ENCODE measurements at places on chromosomes 7 and 10. TPM values are rescaled to one million over a fixed set of nuclear protein-coding genes. Genes with fewer than 3 reads are reported as not detected.

DNA sequence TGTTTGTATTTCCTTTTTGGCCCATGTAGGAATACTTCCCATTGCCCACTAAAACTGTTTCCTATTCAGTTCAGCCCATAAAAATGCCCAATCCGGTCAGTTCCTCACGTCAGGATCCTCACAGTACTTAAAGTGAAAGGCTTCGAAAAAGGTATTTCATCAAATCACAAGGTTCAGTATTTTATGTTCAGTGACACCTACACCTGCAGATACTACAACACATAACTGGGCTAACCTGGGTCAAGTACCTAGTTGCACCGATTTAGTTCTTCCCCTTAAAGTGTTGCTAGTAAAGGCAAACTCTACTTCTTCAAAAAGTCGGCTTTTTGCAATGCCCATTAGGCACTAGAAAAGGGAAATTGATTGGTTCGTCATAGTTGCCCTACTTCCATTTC, 1.1 kb downstream of the SNX13 start:
- peak; percentile 11 for DNase-seq
- peak overlapping the region; percentile 99 for H3K27ac ChIP-seq
- H3K36me3 ChIP-seq, result no peaks in the 10 kb centered on the region
- peak overlapping the region; percentile 82 for H3K4me3 ChIP-seq
- H3K4me1 ChIP-seq, result peaks cover 15% of the 10 kb centered on the region

GRCh38 chr10:5071411-5072198, 22.6 kb upstream of the AKR1C3 start:
- no peaks in the 10 kb centered on the region for H3K36me3 ChIP-seq
- peak; percentile 85 for DNase-seq
- no peak overlapping the region for H3K4me3 ChIP-seq

PRSS2 gene
- 144 TPM for total RNA-seq

GRCh38 chr7:45980181-45980905, 59.3 kb upstream of the IGFBP3 start:
- no peak for DNase-seq
- no peaks in the 10 kb centered on the region for H3K36me3 ChIP-seq
- H3K27ac ChIP-seq, result no peak overlapping the region
- H3K27me3 ChIP-seq, result no peaks in the 10 kb centered on the region

DNA sequence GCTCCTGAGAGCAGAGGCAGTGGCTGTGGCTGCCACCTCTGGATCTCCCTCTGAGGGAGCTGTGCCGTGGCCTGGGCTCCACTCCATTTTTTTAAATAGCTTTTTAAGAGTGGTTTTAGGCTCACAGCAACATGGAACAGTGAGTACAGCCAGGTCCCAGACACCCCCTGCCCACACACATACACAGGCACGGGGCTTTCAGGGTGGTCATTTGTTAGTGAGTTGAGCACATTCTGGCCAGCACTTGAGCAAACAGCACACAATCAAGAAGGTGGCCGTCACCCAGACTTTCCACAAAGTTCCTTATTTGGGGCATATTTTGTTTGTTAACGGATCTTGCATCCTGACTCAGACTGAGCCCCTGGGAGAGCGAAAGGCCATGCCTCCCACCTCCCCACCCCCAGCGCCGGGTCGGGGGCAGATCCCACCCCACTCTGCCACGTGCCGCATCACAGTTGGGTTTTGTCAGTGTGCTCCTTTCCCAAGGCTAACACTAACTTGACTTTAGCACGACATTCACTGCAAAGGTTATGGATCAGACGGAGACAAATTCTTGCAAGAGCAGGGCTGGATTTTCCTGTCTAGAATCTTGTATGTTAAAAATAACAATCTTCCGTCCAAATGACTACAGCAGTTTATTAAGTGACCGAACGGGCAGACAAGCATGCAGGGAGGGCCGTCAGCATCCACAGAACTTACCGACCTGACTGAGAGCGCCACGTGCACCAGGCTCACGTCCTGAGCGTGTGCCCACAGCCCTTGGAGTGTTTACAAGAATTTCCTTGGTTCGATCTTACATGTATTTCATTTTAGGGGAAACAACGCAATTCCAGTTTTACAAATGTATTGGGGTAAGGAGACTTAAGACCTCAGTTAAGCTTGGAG, 156.5 kb upstream of the NPS start:
- no peak for DNase-seq
- H3K4me1 ChIP-seq, result no peaks in the 10 kb centered on the region
- H3K27ac ChIP-seq, result no peak overlapping the region
- no peaks in the 10 kb centered on the region for H3K27me3 ChIP-seq

DNA sequence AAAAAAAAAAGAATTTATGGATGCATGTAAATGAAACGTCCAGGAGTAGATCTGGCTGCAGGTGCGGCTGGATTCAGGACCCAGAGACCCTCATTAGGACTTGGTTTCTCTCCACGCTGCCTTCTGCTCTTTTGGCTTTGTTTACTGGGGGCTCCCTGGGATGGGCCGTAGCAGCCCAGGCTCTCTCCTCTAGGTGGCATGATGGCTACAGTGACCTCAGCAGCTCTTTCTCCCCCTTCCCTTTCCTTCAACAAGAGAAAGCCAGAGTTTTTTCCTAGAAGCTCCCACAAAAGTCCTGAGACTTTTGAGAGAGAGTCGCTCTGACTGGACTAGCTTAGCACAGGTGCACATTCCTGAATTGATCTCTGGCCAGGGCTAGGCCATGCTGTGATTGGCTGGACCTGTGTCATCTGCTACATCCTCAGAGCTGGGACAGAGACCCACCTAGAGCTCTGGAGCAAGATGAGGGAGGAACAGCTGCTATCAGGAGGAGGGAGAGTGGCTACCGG, 67.8 kb upstream of the PDCD4 start:
- H3K4me1 ChIP-seq, result peaks cover 24% of the 10 kb centered on the region
- DNase-seq, result peak; percentile 78
- H3K36me3 ChIP-seq, result no peaks in the 10 kb centered on the region

DNA sequence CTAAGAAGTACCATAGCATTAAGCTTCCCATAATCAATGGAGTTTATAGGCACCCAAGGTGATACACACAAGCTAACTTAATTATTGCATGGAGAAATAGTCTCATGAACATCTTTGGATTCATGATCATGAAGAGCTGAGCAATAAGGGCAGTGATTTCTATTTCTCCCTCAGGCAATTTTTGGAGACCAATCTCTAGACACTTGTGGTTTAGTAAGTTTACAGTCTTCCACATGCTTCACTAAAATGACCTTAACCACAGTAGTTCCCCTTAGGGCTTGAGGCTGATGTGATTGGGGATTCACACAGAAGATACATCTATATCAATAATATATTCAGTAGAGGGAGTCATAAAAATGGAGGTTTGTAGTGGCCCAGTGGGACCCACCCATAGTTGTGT, 241.2 kb downstream of the CCDC7 start:
- H3K27me3 ChIP-seq, result no peaks in the 10 kb centered on the region
- no peaks in the 10 kb centered on the region for H3K36me3 ChIP-seq
- no peak overlapping the region for H3K27ac ChIP-seq
- no peak for DNase-seq

DNA sequence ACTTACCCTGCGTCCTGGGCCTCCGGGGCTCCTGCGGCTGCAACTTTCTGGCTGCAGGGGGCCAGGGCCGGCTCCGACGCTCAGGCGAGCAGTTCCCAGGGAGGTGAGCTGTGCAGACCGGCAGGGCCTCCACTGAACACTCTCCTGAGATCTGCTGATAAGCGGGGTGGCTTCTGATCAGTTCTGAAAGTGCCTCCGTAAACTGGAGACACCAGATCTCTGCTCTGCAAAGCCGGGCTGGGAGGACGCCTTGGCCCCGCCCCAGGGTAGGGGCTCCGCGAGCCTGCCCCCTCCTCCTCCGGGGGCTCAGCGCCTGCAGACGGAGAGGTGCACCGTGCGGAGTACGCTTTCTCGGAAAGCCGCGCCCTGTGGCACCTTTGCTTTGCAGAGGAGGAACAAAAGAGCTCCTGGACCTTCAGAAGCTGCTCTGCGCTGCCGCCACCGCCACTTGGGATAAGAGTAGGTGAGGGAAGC, 141.3 kb upstream of the VKORC1L1 start:
- peaks cover 6% of the 10 kb centered on the region for H3K4me1 ChIP-seq
- peak overlapping the region; percentile 22 for H3K4me3 ChIP-seq
- no peaks in the 10 kb centered on the region for H3K27me3 ChIP-seq
- DNase-seq, result peak; percentile 76

- no peak for DNase-seq
- no peak overlapping the region for H3K4me3 ChIP-seq
- no peaks in the 10 kb centered on the region for H3K4me1 ChIP-seq
- H3K36me3 ChIP-seq, result no peaks in the 10 kb centered on the region
- no peaks in the 10 kb centered on the region for H3K27me3 ChIP-seq
- no peak overlapping the region for H3K27ac ChIP-seq
Measured at GRCh38 chr10:52801947-52802346, 29.4 kb upstream of the MBL2 start.

DNA sequence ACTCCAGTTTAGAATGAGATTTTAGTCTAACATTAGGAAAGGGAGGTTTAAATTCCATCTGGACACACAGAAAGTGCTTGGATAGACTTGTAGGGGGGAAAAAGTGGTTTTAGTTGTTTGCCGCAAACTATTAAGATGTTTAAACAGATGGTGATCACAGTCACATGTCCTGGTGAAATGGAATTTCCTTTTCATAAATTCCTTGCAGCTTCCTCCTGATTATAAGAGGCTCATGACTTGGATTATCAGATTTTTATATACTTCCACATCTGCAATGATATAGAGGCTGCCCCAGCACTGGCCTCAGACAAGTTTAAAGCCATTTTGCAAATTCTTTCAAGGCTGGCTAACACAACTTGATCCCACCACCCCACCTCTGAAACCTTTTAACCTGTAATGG, 106.4 kb upstream of the ARMC3 start:
- H3K27me3 ChIP-seq, result no peaks in the 10 kb centered on the region
- no peak overlapping the region for H3K27ac ChIP-seq
- no peak overlapping the region for H3K4me3 ChIP-seq
- no peak for DNase-seq
- peaks cover 4% of the 10 kb centered on the region for H3K4me1 ChIP-seq

CRHR2 gene
- not detected for total RNA-seq

KIF11 gene
- 7.9 TPM for total RNA-seq

HMX2 gene
- total RNA-seq, result not detected

GRCh38 chr10:30862486-30862885, 169.2 kb downstream of the ZNF438 start:
- no peaks in the 10 kb centered on the region for H3K27me3 ChIP-seq
- DNase-seq, result no peak
- H3K4me3 ChIP-seq, result no peak overlapping the region
- H3K4me1 ChIP-seq, result peaks cover 4% of the 10 kb centered on the region

LRRC18 gene
- not detected for total RNA-seq

TEX36 gene
- not detected for total RNA-seq

MYL7 gene
- total RNA-seq, result 5.2 TPM

DNA sequence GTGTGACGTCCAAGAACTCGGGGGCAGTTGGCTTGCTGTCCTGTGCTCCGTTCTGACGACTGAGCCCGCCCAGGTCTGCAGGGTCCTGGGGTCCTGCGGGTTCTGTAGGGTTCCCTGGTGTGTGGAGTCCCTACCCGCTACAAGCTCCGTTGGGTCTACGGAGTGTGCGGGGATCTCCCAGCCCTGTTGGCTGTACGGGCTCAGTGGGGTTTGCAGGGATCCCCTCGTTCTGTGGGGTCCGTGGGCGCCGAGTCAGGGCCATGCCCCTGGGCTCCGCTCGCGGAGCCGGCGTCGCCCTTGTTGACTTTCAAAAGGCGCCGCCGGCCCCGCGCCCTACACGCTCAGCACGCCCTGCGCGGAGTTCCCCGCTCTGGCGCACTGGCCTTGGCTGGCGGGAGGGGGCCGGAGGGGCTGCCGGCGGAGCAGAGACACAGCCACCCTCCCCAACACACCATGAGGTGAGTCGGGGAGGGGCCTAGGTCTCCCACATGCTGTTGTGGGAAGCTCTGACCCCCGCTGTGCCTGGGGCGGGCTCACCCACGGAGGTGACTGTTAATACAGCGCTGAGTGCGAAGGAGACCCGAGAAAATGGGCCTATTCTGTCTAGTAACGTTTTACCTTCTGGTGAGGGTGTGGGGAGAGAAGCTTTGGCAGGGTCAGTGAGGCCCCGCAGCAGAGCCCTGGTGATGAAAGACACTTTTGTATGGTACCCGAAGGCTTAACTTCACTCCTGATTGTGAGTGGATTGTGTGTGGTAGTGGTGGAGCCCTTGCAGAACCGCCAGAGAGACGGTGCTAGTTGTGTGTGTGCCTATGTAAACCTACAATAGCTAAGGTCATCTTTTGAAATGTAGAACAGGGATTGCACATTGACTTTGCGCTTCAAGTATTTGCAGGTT, 8.1 kb downstream of the TASOR2 start:
- H3K4me1 ChIP-seq, result peaks cover 30% of the 10 kb centered on the region
- H3K27ac ChIP-seq, result peak overlapping the region; percentile 85
- peak; percentile 84 for DNase-seq

SLC39A12 gene
- not detected for total RNA-seq

DNA sequence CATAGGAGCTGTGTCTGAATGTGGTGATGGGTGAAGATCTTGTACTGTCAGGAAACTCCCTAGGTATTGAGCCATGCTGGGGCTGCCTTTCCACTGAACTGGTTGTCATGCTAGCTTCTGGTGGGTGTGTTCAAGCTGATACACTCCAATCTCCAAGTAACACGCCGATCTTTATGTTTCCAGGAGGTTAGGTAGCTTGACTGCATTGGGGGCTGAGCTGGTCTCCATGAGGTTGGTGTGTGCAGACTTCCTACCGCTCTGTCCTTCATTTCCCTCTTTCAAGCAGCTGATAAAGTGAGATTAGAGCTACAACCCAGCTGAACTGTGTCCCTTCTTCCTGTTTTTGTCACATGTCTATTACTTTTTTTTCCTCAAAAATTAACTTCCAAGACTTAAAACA, 265.5 kb downstream of the ANKRD30A start:
- H3K36me3 ChIP-seq, result no peaks in the 10 kb centered on the region
- H3K27me3 ChIP-seq, result no peaks in the 10 kb centered on the region
- H3K27ac ChIP-seq, result no peak overlapping the region
- H3K4me3 ChIP-seq, result no peak overlapping the region
- no peak for DNase-seq
- no peaks in the 10 kb centered on the region for H3K4me1 ChIP-seq

GRCh38 chr10:49656845-49657493, 22.5 kb upstream of the C10orf53 start:
- no peaks in the 10 kb centered on the region for H3K36me3 ChIP-seq
- H3K27me3 ChIP-seq, result no peaks in the 10 kb centered on the region
- H3K4me1 ChIP-seq, result peaks cover 6% of the 10 kb centered on the region
- no peak overlapping the region for H3K27ac ChIP-seq
- no peak overlapping the region for H3K4me3 ChIP-seq

DNA sequence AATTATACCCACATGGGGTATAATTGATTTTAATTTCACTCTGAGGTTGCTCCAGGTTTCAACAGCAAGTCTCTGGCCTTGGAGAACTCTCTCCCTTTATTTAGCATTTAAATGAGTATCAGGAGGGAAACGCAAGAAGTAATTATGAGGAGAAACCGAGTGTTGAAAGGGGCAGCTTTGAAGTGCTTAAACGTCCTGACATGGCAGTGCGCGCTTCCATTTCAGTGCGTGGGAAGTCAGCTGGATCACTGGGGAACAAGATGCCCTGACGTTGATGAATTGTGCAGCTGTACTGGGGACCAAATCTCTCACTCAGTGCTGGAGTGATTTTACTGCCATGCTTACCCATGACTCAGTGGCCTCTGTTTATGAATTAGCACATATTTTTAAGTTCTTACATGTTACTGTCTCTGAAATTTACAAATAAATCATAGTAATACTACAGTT, 106.0 kb upstream of the PRR15 start:
- H3K4me1 ChIP-seq, result no peaks in the 10 kb centered on the region
- H3K4me3 ChIP-seq, result no peak overlapping the region
- DNase-seq, result no peak
- no peaks in the 10 kb centered on the region for H3K36me3 ChIP-seq
- H3K27me3 ChIP-seq, result no peaks in the 10 kb centered on the region

GRCh38 chr10:33336582-33337325, 2.3 kb upstream of the NRP1 start:
- H3K4me1 ChIP-seq, result peaks cover 10% of the 10 kb centered on the region
- peak; percentile 53 for DNase-seq
- peak overlapping the region; percentile 92 for H3K4me3 ChIP-seq
- peak overlapping the region; percentile 93 for H3K27ac ChIP-seq
- no peaks in the 10 kb centered on the region for H3K27me3 ChIP-seq

CADPS2 gene
- total RNA-seq, result 41.5 TPM
